Activated naive CD4-positive, alpha-beta T cell treated with anti-CD3 and anti-CD28 coated beads, Interleukin-2, amount 50 U/mL, for 16 hours (primary cell): ENCODE measurements at places on chromosomes 5 and 9.

GRCh38 chr5:139215107-139215975 is 17.2 kb upstream of the SIL1 start:
- no peak for DNase-seq

DNA sequence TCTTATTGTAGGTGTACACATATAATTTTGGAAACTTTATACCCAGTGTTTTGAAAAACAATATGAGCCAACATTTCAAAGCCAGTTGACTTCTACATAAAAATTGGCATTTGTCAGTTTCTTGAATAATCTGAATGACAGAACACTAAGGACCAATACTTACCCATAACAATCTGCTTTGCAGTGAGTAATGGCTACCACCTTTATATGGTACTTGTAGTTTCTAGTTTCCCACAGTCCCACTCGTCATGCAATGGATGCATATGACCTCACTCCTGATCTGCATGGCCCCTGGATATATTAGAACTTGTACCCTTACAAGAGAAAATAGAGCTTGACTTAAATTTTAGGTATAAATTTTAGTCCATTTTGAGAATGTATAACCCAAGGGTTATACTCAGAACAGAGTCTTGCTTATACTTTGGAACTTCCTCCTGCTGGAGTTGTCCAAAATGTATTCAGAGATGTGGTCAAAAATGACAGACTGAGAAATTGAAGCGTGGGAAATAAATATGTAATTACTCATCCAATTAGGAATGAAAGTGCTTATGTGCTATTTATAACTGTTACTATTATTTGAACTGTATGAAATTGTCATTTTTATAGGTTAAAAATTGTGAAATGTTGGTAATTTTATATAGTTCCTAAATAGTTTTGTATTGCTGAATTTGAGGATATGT is 19.5 kb downstream of the XRCC4 start:
- DNase-seq, result no peak

GRCh38 chr9:116191576-116192415 is 38.2 kb downstream of the PAPPA start:
- no peak for DNase-seq

- DNase-seq, result no peak
Measured at GRCh38 chr5:110807169-110807568, 68.4 kb downstream of the SLC25A46 start.

- DNase-seq, result no peak
Measured at GRCh38 chr5:102986074-102986473, 133.9 kb downstream of the GIN1 start.

GRCh38 chr5:139410993-139411828 is 7.3 kb upstream of the SPATA24 start:
- DNase-seq, result no peak

GRCh38 chr9:69149321-69149807 is 24.7 kb upstream of the TJP2 start:
- no peak for DNase-seq

GRCh38 chr5:14948383-14948782 is 76.8 kb upstream of the ANKH start:
- DNase-seq, result no peak

DNA sequence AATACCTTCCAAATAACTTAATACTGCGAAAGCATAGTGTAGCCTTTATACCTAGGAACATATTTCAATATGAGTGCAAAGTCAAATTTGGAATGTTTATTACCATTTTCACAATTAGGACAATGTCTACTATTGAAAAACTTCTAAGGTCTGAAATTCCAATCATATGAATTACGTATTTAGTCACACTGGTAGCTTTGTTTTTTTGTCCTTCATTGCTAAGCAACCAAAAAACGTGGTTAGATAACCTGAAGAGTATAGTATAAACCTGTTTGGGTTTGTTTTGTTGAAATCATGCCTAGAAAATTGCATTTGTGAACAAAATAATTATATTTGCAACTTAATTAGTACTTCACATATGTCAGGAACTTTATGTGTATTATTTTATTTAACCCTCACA is 134.2 kb downstream of the FBXO4 start:
- DNase-seq, result no peak

DNA sequence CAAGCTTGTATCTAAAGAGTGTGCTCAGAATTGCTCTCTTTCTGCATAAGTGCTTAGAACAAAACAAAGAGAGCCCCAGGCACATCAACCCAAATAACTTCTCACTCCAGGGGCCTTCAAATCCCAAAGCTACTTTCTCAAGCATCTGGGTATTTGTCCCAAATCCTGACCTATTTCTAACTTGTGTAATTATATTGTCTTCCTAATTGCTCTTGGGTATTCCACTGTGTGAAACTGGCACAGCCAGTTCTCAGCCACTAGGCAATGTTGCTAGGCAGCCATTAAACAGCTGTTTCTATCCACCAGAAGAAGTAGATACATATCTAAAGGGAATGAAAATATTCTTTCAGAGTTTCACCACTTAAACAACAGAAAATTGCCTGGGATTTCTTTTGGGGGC is 198.8 kb downstream of the PRELID2 start:
- no peak for DNase-seq

DNA sequence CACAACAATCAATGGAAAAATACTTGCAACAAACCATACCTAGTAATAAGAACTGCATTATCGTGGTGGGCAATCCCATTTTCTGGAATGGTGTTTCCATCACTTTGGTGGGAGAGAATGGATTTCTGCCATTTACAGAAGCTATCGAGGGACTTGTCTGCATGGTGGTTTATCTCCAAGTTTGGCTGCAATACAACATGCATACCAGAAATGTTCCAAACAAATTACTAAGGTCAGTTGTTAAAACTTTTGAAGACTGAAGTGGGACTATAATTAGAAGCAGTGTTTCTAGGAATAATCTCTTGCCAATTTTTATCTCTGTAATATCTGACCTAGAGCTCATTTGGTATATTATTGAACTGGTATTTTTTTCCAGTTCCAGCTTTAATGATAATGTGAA is 30.3 kb downstream of the ADAMTS6 start:
- no peak for DNase-seq

- DNase-seq, result no peak
Measured at GRCh38 chr9:24451346-24451745, 94.4 kb downstream of the IZUMO3 start.

GRCh38 chr9:13586587-13587374 is 307.3 kb upstream of the MPDZ start:
- no peak for DNase-seq

- no peak for DNase-seq
Measured at GRCh38 chr9:21244836-21245235, 5.0 kb upstream of the IFNA14 start.

DNA sequence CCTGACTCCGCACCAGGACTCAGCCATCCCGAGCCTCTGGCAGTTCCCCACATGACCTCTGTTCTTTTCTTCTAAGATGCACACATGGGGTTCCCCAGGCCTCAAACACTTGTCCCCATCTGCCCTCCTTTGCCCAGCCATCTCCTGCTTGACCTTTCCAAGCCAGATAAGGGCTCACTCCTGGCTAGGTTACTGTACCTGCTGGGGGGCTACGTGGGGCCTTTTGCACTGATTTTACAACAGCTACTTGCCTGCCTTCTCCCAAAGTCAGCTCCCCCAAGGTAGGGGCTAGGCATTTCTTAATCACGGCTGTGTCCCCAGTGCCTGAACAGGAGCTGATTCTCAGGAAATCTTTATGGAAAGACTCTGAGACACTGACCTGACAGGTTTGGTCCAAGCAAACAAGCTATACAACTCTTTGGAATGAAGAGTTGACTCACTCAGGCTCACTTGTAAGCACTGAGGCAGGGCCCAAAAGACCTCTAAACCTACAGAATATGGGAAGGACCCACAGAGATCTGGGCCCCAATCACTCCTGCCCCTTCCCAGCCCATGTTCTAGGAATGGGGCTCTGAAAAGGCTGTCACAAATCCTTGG is 2.5 kb downstream of the MACROH2A1 start:
- DNase-seq, result no peak

DNA sequence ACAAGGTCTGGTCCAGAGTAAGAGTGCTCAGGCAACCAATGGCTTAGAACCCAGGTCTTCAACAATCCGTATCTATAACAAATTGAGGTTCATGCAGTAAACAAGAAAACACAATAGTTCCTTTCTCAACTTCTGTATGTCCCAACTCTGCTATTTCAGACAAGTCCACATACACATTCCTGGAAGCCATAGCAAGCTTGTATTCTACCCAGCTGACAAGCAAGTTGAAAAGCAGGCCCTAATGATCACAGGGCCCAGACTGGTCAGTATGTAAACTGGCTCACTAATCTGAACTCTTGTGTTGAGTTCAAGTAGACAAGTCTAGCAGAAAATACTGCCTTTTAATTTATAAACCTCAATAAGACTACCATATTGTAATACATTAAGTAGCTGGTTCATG is 26.9 kb downstream of the FNIP1 start:
- no peak for DNase-seq

GRCh38 chr5:24068524-24068923 is 561.1 kb downstream of the PRDM9 start:
- DNase-seq, result no peak

DNA sequence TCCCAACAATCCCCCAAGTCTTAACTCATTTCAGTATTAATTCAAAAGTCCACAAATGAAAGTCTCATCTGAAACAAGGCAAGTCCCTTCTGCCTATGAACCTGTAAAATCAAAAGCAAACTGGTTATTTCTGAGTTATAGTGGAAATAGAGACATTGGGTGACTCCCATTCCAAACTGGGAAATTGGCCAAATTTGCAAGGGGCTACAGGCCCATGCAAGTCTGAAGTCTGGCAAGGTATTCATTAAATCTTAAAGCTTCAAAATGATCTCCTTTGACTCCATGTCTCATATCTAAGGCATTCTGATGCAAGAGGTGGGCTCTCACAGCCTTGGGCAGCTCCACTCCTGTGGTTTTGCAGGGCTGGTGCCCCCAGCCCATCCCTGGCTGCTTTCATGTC is 167.9 kb downstream of the HTR1A start:
- DNase-seq, result no peak

DNA sequence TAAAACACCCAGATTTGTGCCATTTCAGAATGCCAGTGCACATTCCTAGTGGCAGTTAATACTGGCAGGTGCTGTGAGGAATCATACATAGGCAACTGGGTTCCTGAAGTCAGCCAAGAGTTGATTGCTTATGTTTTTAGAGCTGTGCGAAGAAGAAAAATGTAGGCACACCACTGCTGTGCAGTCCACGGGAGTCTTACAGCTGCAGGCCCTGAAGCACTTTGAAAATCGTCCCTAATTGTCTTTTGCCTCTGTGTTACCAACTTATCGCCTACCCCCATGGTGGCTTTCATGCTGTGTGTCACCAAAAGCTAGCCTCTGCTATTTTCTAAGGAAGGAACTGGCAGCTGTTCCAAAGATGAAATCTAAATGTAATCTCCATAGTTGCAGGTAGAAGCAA is 263.9 kb downstream of the ARRDC3 start:
- DNase-seq, result no peak

DNA sequence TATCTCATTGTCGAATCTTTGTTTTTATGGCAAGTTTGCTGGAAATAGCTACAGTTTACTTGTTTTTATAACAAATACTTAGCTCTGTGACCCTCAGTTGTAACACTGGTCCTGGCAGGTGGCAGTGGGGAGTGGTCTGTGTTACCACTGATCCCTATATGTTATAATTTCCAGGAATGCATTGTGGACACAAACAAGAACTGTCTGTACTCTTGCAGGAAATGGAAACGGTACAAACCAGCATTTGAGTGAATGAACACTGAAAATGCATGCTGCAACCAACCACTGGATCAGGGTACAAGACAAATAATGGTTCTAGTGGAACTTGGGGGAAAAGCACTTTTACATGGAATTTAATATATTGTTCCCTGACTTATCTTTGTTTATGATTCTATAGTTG is 66.5 kb upstream of the PJA2 start:
- DNase-seq, result no peak
